Caco-2 (cell line): ENCODE measurements at places on chromosomes 13 and 19.

DNA sequence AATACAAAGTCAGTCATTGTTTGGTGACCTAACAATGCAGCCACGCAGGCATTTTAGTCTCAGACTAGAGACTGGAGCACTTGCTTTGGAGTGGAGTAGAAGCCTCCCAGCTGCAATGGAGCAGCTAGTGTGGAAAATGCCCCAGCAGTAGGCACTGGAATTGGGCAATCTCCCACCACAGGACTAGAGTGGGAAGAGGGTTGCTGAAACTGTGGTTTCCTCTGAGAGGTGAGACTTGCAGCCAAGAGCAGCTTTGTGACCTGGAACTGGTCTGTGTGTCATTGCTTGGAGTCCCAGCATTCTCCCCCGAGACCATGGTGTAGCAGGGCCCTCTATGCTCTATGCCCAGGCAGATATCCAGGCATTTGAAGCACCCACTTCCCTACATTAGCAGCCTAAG, 556.3 kb downstream of the UQCRFS1 start:
- no peak for DNase-seq

- DNase-seq, result peak; percentile 71
Measured at GRCh38 chr19:13033819-13034611, 38.7 kb downstream of the NFIX start.

- DNase-seq, result no peak
Measured at GRCh38 chr13:104979281-104980030, 1556.0 kb downstream of the EFNB2 start.

- DNase-seq, result no peak
Measured at GRCh38 chr13:101140087-101140770, 276.1 kb downstream of the NALCN start.

DNA sequence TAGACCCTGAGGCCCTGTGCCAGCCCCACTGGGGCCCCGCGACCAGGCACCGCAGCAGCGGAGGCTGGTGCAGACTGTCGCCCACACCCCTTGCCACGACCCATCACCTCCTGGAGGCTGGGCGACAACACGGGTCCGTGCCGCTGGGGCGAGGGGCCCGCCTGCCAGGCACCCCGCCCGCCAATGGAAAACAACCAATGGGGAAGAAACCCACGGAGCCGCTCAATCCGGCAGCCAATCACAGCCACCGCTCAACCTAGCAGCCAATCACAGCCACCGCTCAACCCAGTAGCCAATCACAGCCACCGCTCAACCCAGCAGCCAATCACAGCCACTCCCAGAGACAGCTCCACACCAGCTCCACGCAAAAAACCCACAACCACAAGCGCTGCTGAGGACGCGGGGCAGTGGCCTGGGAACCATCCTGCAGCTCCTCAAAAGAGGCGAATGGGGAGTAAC, 29.7 kb downstream of the GPX4 start:
- peak; percentile 86 for DNase-seq

- no peak for DNase-seq
Measured at GRCh38 chr13:114161644-114162532, 17.2 kb upstream of the CFAP97D2 start.

- DNase-seq, result no peak
Measured at GRCh38 chr19:57552432-57552831, 7.2 kb downstream of the ZNF550 start.

GRCh38 chr13:107367258-107367657, 799.3 kb upstream of the ARGLU1 start:
- DNase-seq, result no peak

- no peak for DNase-seq
Measured at GRCh38 chr13:59954601-59955000, 209.1 kb downstream of the DIAPH3 start.

- no peak for DNase-seq
Measured at GRCh38 chr13:100365680-100366079, 222.9 kb downstream of the GGACT start.

GRCh38 chr13:47426126-47426849, 529.4 kb upstream of the HTR2A start:
- DNase-seq, result no peak

GRCh38 chr19:35236638-35237400, 8.3 kb upstream of the FAM187B start:
- DNase-seq, result no peak

GRCh38 chr13:80250213-80250810, 90.6 kb downstream of the SPRY2 start:
- DNase-seq, result no peak

DNA sequence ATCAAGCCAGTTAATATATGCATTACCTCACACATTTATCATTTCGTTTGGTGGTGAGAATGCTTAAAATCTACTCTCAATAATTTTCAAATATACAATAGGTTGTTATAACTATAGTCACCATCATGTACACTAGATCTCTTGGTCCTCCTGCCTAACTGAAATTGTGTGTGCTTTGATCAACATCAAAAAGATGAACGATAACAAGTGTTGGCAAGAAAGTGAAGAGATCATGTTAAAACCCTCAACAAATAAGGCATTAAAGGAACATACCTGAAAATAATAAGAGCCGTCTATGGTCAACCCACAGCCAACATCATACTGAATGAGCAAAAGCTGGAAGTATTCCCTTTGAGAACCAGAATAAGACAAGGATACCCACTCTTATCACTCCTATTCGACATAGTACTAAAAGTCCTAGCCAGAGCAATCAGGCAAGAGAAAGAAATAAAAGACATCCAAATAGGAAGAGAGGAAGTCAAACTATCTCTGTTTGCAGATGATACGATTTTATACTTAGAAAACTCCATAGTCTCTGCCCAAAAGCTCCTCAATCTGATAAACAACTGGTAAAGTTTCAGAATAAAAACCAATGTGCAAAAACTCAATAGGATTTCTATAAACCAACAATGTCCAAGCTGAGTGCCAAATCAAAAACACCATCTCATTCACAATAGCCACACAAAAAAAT, 27.9 kb upstream of the OR10H1 start:
- no peak for DNase-seq

- DNase-seq, result no peak
Measured at GRCh38 chr19:33407140-33407551, 33.6 kb downstream of the CEBPG start.

DNA sequence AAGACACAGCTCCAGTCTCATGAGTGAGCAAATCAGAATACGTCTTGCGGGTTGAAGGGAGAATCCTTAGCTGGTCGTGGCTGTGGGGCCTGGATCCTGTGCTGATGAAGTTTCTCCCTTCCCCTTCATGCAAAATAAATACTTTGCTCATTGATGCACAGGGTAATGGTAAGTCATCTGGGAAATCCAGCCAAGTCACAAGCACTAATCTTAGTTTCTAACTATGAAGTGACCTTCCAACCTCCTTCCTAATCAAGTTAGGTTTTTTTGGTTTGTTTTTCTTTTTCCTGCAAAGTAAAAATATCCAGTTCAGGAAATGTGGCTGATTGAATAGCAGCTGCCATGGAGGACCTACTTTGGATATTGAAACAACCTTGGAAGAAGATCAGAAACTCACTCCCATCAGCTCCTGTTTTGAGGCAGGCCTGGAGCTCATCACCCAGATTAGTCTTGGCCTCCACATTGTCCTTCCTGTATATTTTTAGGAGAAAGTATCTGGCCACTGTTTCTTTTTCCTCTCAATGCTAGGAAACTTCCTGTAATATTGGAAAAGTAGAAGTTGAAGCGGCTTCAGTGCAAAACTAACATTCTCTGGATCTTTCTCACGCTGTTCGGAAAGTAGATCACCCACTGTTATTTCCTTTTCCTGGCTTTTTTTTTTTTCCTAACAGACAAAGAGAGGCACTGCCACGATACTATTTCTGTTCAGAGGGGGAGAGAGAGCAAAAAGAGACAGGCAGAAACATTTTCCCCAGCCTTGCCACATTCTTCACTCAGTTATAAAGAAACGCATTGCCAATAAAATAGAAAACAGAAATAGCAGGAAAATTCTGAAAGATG, 12.3 kb upstream of the ARL11 start:
- DNase-seq, result no peak

GRCh38 chr19:16726916-16727315, 7.3 kb downstream of the NWD1 start:
- no peak for DNase-seq

DNA sequence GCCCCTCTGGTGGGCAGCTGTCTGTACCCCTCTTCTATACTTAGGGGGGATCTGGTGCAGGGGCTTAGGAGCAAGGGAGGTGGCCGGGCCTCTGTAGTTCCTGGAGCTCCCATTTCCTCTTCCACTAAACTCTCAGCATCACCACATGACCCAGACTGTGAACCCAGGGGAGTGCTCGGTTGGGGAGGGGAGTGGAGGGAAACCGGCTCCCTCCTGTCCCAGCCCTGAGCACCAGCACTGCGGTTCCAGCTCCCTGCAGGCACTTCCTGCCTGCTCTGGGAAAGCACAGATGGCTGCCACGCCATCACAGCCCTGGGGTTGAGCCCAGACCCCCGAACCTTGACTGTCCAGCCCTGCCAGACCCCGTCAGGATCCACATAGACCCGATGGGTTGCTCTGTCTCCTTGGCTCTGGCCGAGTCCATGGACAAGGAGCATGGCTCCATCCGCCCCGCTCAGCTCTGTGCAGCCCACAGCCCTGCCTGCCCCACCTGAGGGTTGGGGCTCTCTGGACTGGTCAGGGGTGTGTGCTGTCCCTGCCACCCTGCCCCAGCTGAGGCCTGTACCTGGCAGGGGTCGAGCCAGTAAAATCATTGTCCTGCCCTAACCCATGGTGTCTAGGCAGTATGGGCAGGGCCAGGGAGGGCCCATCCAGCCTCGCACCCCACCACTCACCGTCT, 36.0 kb upstream of the SLC7A10 start:
- no peak for DNase-seq

DNA sequence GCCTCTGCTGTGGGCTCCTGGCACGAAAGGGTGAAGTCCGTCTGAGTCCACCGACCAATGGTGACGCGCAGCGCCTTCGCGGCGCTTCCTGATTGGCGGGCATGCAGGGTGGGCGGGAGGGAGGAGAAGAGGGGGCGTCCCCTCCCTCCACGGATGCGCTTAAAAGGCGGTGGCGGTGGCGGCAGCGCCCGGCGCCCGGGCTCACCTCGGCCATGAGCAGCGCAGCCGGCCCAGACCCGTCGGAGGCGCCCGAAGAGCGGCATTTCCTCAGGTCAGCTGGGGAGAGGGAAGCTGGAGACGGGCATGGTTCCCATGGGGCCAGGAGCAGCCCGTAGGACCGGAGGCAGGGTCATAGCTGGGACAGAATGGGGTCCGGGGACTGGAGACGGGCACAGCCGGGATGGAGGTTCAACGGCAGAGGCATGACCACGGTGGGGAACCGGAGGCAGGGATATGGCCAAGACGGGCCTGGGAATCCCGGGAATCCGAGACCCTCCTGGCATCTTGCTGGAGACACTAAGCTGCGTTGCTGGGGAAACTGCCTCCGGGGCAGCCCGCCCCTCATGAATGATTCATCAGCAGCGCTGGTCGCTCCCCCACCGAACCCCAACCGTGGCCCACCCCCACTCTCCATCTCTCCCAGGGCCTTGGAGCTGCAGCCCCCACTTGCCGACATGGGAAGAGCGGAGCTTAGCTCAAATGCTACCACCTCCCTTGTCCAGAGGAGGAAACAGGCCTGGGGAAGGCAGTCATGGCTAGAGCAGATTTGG, at the start of gene YJEFN3:
Gene YJEFN3 (plus strand): TSS at position 191 of the 770 bp plus-strand sequence. CDS start 22 bp downstream, at position 213.
- DNase-seq, result no peak

- DNase-seq, result no peak
Measured at GRCh38 chr13:98984983-98985382, 7.1 kb upstream of the DOCK9 start.

DNA sequence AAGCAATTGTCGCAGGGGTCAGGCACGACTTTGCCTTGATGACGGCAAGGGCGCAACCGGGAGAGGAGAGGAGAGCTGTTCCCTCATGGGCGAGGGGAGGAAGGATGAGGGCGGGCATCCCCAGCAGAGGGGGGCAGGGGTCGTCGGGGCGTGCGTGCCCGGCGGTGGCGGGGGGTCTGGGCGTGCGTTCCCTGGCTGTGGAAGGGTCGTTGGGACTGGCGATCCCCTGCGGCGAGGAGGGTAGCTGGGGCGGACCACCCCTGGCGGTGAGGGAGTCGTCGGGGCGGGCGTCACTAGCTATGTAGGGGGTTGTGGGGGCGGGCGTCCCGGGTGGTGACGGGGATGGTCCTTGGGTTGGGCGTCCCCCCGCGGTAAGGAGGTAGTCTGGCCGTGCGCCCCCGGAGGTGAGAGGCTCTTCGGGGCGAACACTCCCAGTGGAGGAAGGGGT, 1.7 kb downstream of the COMP start:
- DNase-seq, result no peak

GRCh38 chr13:110337247-110337646, 30.2 kb downstream of the COL4A2 start:
- DNase-seq, result no peak

- DNase-seq, result no peak
Measured at GRCh38 chr13:28440774-28441504, 54.0 kb downstream of the FLT1 start.

DNA sequence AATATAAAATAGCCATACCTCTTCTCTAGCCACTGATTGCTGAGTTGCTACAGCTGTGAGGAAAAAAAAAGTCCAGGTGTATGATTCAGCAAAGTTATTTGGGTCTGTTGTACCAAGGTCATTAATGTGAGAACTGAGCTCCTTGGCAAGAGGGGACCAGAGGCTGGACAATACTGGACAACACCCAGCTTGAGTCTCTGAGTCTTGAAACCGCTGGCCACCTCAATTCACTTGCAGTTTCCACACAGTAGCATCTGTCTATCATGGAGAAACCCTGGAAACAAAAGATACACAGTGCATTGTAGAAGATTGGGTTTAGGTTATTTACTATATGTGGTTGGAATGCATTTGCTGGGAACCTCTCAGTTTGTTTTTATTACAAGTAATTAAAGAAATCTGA, 60.4 kb downstream of the WDFY2 start:
- DNase-seq, result no peak

DNA sequence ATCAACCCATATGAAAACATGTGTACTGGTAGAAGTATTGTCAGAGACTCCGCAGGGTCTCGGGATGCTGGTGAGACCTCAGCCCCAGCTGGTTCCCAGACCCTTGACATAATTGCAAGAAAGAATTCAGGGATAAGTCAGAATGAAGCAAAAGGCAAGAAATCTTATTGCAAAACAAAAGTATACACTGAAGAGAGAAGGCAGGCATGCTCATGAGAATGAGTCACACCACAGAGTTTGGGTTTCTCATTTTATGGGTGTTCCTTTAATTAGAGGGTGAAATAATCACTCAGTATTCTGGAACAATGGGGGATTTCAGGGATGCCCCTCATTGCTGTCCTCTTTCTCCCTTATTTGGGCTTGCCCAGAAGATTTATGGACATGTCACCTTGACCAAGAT, 1423.8 kb upstream of the MIR17HG start:
- no peak for DNase-seq
